ENCODE measurements at places on chromosomes 12 and 14.

GRCh38 chr12:10388624-10389413 lies 1.0 kb downstream of the KLRK1 start:
- DNase-seq, result no peak

- DNase-seq, result no peak
These were observed 100.4 kb upstream of the SRRM4 start for GRCh38 chr12:118880720-118881493.

DNA sequence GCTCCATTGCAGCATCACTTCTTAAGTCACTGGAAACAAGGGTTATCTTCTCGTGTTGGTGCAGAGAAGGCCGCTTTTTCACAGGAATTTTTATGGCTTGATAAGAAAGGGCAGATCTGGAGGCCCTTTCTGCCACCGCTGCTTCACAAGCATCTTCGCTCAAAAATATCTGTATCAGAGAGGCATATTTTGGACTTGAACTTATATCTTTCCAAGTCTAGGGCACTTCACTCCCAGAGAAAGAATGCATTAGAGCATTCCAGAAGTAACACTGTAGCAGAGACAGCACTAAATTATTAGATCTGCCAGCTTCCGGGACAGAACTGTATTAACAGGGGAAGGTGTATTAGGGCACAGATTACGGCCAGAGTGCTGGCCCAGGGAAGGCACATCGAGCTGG lies 151.7 kb upstream of the AMIGO2 start:
- no peak for DNase-seq

- DNase-seq, result no peak
These were observed 50.7 kb downstream of the ELK3 start for GRCh38 chr12:96244826-96245225.

- no peak for DNase-seq
These were observed 32.6 kb upstream of the PLEKHG3 start for GRCh38 chr14:64671591-64671990.

- no peak for DNase-seq
These were observed 315 bp downstream of the ABCD2 start for GRCh38 chr12:39619316-39619659.

GRCh38 chr12:124126950-124127655 lies 154.1 kb downstream of the ZNF664 start:
- no peak for DNase-seq

- no peak for DNase-seq
These were observed 63.4 kb downstream of the GALNT4 start for GRCh38 chr12:89461190-89461589.

GRCh38 chr12:48779869-48780268 lies 9.0 kb downstream of the ADCY6 start:
- no peak for DNase-seq

DNA sequence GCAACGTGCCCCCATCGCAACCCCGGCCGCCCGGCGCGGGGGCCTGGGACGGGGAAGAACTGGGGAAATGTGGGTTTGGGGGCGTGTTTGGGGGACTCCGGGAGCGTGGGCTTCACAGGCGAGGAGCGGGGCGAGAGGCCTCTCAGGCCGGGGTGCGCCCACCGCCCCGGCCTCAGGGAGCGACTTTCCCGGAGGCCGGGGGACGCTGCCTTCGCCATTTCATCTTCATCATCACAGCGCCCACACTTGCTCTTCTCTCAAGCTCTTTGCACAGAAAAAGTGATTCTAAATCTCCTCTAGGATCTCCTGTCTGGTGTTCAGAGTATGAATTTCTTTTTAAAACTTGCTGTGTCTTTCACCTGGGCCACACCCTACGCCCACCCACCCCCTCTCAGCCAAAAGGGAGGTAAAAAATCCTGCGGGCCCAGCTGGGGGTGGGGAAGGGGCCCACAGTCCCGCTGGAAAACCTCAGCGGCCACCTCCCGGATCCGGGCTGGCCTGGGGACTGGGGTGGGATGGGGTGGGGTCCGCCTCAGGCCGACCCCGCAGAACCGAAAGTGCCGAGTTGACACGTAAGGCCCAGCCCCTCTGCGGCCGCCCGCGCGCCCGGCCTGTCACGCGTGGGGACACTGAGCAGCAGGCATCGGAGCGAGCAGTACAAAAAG lies 7.4 kb downstream of the CDKN1B start:
- DNase-seq, result no peak

DNA sequence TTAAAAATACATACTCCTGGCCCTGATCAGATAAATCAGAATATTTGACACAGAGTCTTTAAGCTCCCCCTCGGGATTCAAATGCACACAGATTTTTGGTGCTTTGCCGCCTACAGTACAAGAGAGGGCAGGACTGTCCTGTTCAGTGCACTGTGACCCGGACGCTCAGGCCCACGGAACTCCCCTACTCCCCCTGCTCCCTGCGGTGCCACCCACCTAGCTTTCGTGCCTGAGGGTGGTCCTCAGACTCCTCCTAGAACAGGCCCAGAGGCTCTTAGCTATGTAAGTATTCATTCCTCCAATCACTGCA lies 13.7 kb upstream of the SERPINA3 start:
- DNase-seq, result no peak

GRCh38 chr12:30630076-30630978 lies 65.3 kb downstream of the IPO8 start:
- no peak for DNase-seq

- DNase-seq, result no peak
These were observed 46.5 kb upstream of the KCNMB4 start for GRCh38 chr12:70319605-70320004.

- DNase-seq, result no peak
These were observed 194.0 kb downstream of the DPF3 start for GRCh38 chr14:72699852-72700257.

GRCh38 chr12:108702595-108703320 lies 28.6 kb downstream of the CORO1C start:
- DNase-seq, result no peak

DNA sequence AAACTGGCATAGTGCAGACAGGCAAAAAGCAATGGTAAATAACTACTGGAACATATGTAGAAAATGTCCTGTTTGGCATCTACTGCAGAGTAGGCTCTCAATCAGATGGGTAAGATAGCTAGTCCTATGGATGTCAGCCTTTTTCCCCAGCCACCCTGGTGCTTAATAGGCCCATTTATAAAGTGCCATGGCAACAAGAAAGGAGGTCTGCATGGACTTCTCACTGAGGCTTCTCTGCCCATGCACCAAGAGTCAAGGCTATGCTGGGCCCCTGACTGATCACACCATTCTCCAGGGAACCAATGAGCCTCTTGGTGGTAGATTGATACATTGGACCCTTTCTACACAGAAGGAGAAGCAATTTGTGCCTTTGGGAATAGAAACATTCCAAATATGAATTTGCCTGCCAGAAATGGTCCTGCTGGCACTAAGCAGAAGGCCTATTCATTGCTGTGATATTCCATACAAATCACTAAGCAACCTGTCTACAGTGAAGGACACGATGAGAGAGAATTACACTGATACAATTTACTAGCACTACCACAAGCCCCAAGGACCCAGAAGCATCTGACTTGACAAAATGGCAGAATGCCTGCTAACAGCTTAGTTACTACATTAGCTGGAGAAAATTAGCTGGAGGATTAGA lies 43.8 kb downstream of the RESF1 start:
- DNase-seq, result no peak

DNA sequence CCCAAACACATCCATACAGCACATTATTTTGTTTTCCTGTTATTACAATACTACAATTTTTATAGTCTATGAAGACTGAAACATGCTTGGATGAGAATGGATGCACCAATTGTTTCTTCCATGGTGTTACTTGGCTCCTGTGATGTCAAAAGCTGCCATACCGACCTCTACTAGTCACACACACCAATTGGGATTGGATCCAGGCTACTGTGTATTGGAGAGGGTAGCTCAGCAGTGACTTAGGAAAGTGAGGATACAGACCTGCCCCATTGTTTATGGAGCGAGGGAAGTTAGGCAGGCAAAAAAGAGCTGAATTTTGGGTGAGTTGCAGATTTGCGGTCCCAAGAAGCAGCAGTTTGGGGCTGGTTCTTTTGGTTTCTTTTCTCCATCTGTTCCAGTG lies 30.8 kb upstream of the AKAP6 start:
- DNase-seq, result no peak

DNA sequence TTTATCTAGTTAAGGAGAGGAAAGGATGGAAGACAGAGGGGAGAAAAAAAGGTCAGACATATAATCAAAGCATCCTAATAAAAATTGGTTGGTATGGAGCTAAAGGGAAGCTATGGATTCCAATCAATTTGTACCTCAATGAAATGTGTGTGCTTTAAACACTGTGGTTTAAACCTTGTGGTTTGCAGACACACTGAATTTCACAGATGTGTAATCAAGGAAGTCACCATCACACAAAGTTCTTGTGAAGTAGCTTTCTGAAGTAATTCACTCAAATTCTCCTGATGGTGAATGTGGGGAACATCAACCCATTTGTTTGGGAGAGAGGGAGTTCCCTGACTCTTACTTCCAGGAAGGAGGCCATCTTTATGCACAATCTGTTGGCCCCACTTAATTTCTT lies 243.3 kb upstream of the KRR1 start:
- DNase-seq, result no peak

- no peak for DNase-seq
These were observed 285.0 kb downstream of the SLC6A15 start for GRCh38 chr12:84627593-84627992.

DNA sequence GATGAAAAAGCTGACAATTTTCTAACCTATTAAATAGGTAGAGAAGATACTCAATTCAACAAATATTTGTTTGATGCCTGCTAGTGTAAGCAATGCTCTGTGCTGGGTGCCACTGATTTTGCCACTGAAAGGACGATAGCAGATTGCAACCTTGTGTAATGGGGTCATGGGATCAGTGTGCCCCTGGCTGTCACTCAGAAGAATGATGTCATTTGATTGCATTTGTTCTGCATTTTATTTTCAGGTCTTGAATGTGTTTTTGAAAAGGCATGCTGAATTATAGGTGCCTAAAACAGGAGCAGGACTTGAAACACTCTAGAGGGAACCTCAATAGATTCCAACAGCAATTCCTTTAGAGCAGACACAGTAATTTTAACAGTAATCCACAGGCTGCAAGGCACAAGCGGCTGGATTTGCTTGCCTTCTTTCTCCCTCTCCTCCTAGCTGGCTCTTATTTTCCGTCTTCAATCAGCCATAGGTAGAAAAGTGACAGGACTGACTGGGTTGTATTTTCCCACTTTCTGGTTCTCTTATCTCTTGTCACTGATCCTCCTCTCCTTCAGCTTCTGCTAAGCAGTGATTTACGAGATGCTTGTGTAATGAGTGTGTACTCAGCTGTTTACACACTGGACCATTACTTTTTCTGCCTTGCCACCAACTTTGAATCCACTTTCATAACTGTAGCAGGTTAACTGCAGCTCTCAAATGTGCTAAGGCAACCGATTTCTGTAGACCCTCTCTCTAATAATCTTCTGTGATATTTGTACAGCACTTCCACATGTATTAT lies 4.1 kb downstream of the PLXNC1 start:
- DNase-seq, result no peak

DNA sequence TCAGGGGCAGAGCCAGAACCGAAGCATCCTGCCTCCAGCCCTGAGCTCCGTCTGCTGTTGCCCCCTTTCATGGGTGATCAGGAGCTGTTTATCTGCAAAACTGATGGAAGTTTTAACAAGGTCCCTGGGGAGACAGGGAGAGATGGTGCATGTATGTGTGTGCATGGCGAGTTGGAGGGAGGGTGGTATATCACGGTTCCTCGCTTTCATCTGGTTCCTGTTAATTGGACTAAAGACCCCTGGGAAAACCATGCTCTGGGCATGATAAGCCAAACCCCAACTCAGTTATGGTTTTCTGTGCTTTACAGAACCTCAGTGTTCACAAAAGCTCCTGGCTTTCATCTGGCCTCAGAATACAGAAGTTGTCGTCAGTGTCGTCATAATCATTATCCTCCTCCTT lies 133.6 kb downstream of the KSR2 start:
- no peak for DNase-seq

DNA sequence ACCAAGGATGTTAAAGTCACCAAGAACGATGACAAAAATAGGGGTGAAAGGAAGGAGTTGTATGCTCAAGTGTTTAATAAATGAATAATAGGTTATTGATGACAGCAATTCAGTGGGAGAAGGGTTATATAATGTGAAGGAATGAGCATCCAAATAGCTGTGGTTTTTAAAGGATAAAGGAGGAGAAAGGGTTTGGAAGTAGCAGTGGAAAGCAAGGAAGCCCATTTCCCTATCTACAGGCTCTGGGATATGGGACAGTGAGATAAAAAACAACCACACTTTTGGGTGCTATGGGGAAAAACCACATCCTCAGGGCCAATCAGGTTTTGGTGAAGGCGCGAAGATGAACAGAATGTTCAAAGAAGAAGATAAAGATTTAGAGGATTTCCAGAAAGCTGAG lies 258.6 kb downstream of the ZFP36L1 start:
- no peak for DNase-seq

DNA sequence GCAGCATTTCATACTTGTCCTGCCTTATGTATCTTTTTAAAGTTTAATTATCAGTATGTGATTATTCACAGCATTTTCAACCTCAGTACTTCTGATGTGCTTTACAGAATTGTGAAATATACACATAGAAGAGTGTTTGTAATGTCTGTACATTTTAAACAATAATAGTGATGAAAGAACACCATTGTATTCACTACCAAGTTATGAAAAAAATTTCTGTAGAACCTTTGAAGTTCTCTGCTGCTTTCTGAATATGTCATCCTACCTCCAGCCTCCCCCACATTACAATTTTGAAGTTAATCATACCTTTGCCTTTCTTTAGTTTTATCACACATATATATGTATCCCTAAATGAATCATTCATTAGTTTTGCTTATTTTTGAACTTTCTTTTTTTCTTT lies 24.8 kb downstream of the FRMD6 start:
- no peak for DNase-seq

- no peak for DNase-seq
These were observed 66.6 kb downstream of the GRIP1 start for GRCh38 chr12:66612090-66612775.

- DNase-seq, result no peak
These were observed 11.7 kb downstream of the COCH start for GRCh38 chr14:30885840-30886740.

DNA sequence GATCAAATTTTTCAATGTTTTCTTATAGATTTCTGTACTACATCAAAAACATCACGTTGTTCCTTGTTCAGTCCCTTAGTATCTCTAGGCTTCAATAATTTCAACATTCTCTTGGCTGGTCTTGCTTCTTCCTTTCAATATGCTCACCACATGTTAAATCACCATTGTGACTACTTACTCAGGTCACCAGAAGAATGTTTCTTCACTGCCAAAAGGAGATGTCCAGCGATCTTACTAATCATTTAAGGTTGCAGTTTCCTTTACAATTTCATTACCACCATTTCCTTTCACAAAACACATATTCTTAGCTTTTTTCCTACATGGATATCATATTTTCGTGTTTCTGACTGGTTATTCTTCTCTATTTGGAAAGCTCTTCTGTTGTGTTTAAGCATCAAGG lies 363.8 kb downstream of the NAV3 start:
- no peak for DNase-seq

- no peak for DNase-seq
These were observed 168.3 kb downstream of the PAWR start for GRCh38 chr12:79522257-79522988.

DNA sequence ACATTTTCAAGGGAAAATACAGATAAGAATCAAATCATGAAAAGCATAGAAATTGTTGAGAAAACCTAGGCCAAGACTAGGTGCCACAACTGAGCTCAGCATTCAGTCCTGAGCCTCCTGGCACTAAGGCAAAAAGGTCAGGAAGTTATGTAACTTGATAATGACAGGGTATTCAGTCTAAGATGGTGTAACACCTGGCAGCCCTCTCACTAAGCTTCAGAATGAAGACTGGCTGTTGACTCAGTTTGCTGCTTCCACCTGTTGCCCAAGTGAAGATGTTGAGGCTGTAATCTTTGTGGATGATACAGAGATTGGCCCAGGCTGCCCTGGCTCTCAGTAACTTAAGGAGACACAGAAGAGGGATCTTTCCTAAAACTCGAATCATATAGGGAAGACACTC lies 19.6 kb downstream of the PROX2 start:
- DNase-seq, result no peak
